ENCODE measurements at places on chromosomes 4 and X. TPM values are rescaled to one million over a fixed set of nuclear protein-coding genes. Genes with fewer than 3 reads are reported as not detected.

Gene TEX13D
- not detected for total RNA-seq

Gene MXRA5
- 0.22 TPM for total RNA-seq

Gene CSN1S1
- not detected for total RNA-seq

Gene MTMR8
- not detected for total RNA-seq

Gene BDH2
- total RNA-seq, result 36.8 TPM
